ENCODE measurements at places on chromosomes 2 and 18.

GRCh38 chr18:10404168-10404567 lies 50.3 kb upstream of the APCDD1 start:
- DNase-seq: no peak

- no peak for DNase-seq
These were observed 264.6 kb downstream of the RBM43 start for GRCh38 chr2:150997066-150997465.

GRCh38 chr2:88690591-88691338 lies 708 bp upstream of the RPIA start:
- DNase-seq: no peak

DNA sequence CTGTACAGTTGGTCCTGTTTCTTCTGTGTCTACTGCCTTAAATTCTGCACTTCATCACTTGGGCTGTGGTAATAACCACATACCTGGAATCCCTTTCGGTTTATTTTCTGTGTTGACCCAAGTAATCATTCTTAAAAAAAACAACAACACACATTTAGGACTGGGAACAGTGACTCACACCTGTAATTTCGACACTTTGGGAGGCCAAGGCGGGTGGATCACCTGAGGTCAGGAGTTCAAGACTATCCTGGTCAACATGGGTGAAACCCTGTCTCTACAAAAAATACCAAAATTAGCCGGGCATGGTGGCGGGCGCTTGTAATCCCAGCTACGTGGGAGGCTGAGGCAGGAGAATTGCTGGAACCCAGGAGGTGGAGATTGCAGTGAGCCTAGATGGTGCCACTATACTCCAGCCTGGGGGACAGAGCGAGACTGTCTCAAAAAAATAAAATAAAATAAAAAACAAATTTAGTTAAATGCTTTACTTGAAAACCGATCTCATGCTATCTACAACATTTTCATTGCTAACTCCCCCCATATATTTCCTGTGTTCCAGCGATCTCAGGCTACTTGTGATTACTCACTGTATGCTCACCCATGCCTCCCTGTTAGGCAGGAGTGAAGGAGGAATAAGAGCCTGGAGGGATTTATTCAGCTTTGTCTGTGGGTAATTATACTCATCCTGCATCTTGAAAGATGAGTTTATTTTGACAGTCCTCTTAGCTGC lies 18.2 kb downstream of the ACSL3 start:
- DNase-seq: no peak

DNA sequence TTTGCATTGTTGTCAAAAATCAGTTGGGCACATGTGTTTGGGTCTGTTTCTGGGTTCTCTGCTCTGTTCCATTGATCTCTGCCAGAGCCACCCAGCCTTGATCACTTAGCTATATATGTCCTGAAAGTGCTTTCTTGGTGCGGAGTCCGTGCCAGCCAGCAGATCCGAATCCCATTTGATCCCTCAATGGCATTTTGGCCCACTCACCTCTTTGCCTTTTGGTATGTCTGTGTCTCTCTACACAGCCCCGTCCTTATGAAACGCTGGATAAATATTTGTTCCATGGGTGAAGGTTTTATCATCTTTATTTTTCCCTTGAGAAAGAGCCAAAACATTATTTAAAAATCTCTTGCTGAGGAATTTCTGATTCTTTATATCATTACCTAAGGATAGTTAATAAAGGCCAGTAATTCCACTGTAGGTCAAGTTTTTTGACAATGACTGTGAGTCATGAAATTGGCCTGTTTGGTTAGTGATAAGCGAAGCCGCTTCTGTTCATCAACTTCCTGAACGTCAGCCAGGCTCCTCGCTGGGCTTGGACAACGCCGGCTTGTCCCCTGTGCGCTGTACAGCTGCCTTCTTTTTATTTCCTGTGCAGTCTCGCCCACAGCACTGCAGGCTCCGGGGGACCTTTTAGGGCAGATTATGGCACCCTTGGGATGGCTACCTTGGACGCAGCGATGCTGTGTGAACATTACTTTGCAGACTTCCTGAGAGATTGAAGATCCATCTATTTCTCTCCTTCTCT lies 24.9 kb downstream of the MTCL1 start:
- no peak for DNase-seq

DNA sequence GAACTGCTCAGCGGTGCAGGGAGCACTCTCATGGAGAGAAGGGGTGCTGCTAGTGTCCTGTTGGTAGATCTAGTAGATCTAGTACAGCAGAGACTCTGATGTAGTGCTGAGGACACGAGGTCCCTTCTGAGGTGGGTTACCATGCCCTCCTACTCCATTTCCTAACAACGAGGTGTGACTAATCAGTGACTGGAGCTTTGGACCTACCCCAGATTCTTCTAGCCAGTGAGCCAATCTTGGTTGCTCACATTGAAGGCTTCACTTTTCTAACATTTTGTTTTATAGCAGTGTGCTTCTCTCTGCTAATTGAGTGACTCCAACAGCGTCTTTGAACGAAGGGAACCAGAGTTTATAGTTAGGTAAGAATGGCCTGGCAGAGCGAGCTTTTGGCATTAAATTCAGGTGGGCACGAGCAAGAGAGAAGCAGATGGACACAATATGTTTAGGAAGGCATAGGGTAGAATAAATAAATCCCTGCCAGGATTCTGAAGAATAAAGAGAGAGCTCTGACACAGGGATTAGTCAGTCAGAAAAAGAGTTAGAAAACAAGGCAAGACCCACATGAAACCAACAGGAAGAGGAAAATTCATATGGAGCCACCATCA lies 306.0 kb upstream of the RAB12 start:
- DNase-seq: no peak

DNA sequence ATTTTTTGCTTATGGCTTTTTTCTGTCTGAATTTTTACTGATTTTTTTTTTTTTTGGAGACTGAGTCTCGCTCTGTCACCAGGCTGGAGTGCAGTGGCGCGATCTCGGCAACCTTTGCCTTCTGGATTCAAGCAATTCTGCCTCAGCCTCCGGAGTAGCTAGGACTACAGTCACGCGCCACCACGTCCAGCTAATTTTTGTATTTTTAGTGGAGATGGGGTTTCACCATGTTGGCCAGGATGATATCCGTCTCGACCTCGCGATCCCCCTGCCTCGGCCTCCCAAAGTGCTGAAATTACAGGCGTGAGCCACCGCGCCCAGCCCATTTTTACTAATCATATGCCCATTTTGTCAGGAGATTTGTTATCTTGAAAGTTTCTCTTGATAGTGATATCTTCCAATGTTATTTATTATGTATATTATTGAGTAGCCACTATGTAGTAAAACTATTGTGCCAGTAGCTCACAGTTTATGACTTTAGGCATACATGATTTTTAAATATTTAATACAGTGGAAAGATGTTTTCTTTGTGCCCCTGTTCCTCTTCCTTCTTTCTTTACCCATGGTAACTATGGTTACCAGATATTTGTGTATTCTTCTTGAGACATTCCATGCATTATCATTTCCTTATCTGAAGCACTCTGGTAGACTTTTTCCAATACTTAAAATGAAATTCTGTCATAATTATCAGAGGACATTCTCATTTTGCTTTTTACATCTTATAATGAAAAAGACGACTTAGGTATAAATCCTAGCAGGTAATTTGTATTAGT lies 2.1 kb downstream of the HAT1 start:
- DNase-seq: no peak

Measured in NCI-H1417 treated with DMSO at 0.1 percent for 48 hours (cell line).